Activated effector memory CD4-positive, alpha-beta T cell treated with Interleukin-2 at 50 U/mL for 16 hours (primary cell): ENCODE measurements at places on chromosomes 12 and 14.

- no peak for DNase-seq
Measured at GRCh38 chr12:126830778-126831680, 1435.9 kb upstream of the TMEM132C start.

DNA sequence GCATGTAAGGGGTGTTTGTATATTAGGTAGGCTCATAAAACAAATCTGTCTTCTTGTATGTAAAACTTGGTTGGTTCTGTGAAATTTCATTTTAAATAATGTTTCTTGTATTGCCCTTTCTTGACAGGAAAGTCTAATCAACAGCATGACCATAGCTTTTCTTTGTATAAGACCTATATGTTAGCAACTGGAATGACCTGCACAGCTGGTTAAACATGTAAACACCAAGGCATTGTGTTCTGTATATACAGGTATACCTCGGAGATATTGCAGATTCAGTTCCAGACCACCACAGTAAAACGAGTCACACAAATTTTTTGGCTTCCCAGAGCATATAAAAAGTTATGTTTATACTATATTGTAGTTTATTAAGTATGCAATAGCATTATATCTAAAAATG is 183.6 kb downstream of the ERC1 start:
- DNase-seq, result no peak

DNA sequence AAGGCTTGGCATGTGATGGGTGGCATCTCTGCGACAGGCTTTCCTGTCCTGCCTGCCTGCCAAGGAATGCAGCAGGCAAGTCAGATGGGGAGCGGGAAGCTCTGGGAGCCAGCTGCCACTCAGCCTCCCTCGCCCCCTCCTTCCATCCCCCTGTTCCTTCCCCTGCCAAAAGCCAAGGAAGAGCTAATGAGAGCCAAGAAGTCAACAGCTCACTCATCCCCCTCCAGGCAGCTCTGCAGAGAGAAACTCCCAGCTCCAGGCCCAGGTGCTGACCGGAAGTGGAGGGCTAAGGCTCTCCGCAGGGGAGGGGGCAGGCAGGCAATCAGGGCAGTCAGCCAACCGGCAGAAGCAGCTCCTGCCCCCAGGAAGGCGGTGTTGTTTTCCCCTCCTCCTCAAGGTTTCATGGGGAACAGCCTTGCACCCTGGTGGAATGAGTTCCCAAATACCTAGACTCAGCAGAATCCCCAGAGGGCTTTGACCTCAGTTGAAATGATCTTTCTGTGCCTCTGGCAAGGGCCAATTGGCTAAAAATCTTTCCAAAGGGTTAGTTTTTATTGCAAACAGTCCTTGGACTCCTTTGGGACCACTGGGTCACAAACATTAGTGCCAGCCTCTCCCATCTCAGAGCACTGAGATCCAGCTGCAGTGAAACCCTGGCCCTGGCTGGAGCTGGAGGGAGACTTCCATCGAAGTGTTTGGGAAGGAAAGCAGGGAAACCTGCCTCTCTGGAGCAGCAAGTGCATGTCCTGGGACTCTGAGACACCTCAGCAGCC is 349.1 kb downstream of the DPF3 start:
- no peak for DNase-seq

GRCh38 chr12:60689137-60689536 is 1093.3 kb downstream of the SLC16A7 start:
- no peak for DNase-seq

DNA sequence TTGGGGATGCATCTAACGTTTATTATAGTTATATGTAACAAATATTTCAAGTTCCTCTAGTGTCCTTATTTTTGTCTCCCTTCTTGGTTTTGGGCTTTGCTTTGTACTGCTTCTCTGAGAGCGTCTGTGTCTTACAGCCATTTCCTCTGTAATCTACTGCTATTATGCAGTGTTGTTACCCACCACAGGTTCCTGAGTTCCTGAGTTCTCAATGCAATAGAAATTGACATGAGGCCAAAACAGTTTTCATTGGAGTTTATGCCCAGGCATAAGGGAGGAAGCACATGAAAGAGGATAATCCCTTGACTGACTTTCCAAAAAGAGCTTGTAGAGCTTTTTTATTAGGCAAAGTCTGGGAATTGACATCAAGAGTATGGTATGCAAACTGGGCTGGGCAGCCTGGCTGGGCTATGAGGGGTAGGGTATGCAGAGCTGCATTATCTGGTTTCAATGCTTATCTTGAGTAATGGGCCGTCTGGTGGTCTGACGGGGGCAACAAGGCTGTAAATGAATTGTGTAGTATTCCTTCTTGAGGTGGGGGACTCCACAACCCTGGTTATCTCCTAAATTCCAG is 722.5 kb upstream of the ATXN7L3B start:
- DNase-seq, result no peak
